H1 (cell line): ENCODE measurements at places on chromosomes 11 and 22.

- no peaks in the 10 kb centered on the region for H3K36me3 ChIP-seq
- H3K27me3 ChIP-seq, result no peaks in the 10 kb centered on the region
- H3K4me3 ChIP-seq, result no peak overlapping the region
- H3K27ac ChIP-seq, result no peak overlapping the region
These were observed 12.5 kb upstream of the C1QTNF4 start for GRCh38 chr11:47606731-47607130.

- no peak for DNase-seq
- H3K4me1 ChIP-seq, result peaks cover 6% of the 10 kb centered on the region
- H3K36me3 ChIP-seq, result no peaks in the 10 kb centered on the region
- no peak within 1 kb of the TSS for H3K27ac ChIP-seq
These were observed at the start of gene AMPD3 for GRCh38 chr11:10454878-10455631. Gene AMPD3, plus strand, starts transcription at chr11:10455264. Its CDS starts 6,256 bp downstream, at chr11:10461520.

- H3K4me1 ChIP-seq, result peaks cover 5% of the 10 kb centered on the region
These were observed 29.6 kb downstream of the SHANK3 start for GRCh38 chr22:50702261-50702671.

DNA sequence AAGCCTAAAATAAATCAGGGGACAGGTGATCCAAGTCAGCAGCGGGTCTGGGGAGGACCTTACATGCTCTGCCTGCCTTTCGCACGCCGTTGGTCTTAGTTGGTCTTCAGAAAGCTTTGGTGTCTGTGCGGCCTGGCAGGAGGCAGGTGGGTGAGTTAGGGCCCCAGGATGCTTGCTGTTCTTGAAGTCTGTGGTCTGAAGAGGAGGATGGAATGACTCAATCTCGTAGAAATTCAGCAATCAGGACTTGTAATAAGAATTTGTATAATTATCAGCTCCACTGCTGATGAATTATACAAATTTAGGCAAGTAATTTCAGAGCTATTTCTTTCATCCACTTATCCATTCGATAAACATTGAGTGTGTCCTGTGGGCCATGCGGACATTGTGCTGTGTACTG lies 138.5 kb downstream of the FEZ1 start:
- no peak overlapping the region for H3K27ac ChIP-seq
- no peaks in the 10 kb centered on the region for H3K27me3 ChIP-seq
- no peaks in the 10 kb centered on the region for H3K4me1 ChIP-seq
- H3K4me3 ChIP-seq, result no peak overlapping the region
- DNase-seq, result no peak

- H3K4me1 ChIP-seq, result peaks cover 16% of the 10 kb centered on the region; the same call in 1 of the 2 replicates
- no peaks in the 10 kb centered on the region for H3K27me3 ChIP-seq
- H3K27ac ChIP-seq, result no peak overlapping the region
- no peak overlapping the region for H3K4me3 ChIP-seq
These were observed 25.7 kb downstream of the ELFN2 start for GRCh38 chr22:37401401-37402183.
